ENCODE measurements at places on chromosomes 2 and 18.

GRCh38 chr18:9428301-9428706 lies 47.0 kb upstream of the RALBP1 start:
- DNase-seq = no peak

DNA sequence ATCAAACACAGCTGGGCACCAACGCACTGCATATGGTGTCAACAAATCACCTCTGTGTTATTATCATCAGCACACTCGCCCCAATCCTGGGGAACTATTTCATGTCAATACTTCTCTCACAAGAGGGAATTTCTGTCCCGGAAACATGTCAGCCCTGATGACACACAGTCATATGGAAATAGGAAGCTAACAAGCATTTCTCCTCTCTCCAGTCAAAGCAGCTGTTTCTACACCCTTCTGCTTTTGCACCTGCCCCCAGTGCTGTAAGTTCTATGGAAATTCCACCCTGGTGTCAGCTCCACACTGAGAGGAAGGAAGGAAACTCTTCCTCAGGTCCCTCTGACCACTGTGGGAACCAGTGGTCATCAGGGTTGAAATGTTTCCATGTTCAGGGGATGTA lies 447.6 kb upstream of the ID2 start:
- DNase-seq = no peak

DNA sequence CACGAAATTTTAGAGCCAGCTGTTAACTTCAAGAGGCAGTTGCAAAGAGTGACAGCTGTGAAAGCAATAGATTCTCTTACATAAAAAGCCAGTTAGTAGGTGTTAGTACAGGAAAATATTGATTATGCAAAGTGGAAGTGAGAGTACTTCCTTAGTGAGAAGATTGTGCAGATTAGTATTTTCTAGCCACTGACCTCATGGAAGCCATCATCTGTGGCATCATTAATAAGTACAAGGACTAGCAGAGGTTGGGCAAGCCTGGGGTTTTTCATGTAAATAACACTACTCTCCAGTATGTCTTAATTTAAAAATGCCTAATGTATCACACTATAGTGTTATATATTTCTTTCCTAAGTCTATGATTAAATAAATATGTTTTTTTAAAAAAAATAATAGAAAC lies 166.2 kb upstream of the DTNA start:
- DNase-seq = peak; percentile 77

- no peak for DNase-seq
These were observed 633.9 kb downstream of the PLCL1 start for GRCh38 chr2:198438331-198438730.

DNA sequence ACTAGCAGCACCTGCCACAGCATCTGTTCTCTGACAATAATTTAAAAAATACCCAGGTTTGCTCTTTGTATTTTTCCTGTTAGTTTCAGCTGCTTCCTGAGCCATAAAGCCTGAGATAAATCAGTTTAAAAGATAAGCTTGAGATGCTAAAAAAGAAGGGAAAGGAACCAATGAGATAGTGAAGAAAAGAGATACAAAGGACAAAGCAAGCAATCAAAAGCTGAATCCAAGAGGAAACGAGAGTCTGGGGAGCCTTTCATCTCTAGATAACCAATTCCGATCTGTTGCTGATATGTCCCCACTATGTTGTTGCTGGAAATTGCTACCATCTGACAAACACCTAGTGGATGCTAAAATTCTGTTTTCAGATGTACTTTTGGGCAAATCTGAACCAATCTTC lies 201.4 kb downstream of the RBM43 start:
- DNase-seq = peak; percentile 18

GRCh38 chr2:159381574-159381973 lies 95.1 kb upstream of the WDSUB1 start:
- no peak for DNase-seq

- DNase-seq = no peak
These were observed 188.9 kb upstream of the TNP1 start for GRCh38 chr2:217048730-217049129.

GRCh38 chr2:160737247-160737646 lies 243.6 kb upstream of the RBMS1 start:
- DNase-seq = no peak

- DNase-seq = no peak
These were observed 1.7 kb downstream of the TMSB10 start for GRCh38 chr2:84906900-84907714.

GRCh38 chr2:145811276-145812164 lies 1291.6 kb upstream of the ZEB2 start:
- DNase-seq = no peak

DNA sequence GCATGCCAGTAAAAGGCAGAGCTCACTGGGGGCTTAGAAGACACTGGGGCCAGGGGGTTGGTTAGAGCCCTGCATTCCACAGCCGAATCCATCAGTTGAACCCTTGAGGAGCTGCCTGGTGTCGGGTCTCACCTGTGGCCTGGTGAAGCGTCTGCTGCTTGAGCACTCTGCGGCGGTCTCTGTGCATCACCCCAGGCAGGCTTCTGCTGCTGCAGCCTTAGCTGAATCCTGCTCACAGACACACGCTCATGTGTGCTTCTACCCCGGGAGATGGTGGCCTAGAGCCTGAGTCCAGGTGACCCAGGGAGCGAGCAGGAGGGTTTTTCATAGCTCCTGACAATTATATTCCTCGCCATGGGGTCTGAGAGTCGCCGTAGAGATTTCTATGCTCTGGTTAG lies 192.1 kb downstream of the MGAT5 start:
- DNase-seq = peak; percentile 73

- peak; percentile 20 for DNase-seq
These were observed 650 bp downstream of the CCBE1 start for GRCh38 chr18:59696311-59697235.

GRCh38 chr18:48053881-48054816 lies 123.7 kb upstream of the SMAD2 start:
- DNase-seq = no peak

DNA sequence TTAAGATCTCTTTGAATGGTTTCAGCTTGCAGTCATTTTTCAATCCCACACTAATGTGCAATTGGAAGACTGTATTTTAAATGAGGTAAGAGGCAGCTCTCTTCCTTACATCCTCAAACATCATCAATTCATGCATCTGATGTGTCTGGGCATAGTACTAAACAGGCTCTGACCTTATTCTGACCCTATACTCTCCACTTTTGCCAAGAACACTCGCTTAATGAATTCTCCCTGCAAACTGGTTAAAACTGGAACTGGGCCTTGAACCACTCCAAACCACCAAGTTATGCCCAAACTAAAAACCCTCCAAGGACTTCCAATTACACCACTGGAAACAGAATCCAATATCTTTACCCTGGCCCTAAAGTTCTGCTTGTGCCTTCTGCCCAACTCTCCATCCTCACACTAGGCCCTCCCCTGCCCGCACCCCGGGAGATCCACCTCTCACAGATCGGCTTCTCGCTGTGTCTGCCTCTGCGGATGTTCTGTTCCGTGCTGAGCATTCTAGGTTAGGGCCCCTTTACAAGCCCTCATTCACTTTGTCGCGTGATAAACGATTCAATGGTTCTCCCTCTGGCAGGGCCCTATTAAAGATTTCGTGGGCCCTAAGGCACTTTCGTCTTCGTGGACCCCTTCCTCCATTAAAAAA lies 1.2 kb downstream of the M1AP start:
- DNase-seq = no peak

GRCh38 chr2:26457695-26458364 lies 20.1 kb downstream of the OTOF start:
- no peak for DNase-seq

- DNase-seq = no peak
These were observed 3.6 kb downstream of the SCRN3 start for GRCh38 chr2:174399171-174399570.
